Thyroid gland (tissue), 4 donors: ENCODE measurements at places on chromosomes 1 and 21. TPM values are rescaled to one million over a fixed set of nuclear protein-coding genes. Genes with fewer than 3 reads are reported as not detected.

DNA sequence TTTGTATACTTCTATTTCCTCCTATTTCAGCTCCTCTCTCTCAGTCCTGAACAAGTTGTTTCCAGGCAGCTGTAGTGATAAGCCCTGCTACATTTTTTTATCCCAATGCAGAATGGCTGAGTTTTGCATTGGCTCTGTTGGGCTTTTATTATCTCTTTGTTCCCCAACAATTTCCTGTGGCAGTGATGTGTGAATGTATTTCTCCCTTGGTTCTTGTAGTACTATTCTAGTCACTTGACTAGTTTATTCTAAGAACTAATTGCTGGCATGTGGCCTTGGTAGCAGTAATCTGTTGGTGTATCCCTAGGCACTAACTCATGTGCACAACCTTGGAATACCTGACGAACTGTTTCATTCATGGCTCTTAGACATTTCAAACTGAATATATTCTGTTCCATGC lies 60.7 kb downstream of the NFASC start:
- DNase-seq: no peak
- no peak overlapping the region for H3K4me3 ChIP-seq
- H3K36me3 ChIP-seq: no peaks in the 10 kb centered on the region
- H3K4me1 ChIP-seq: no peaks in the 10 kb centered on the region
- no peaks in the 10 kb centered on the region for H3K27me3 ChIP-seq

DNA sequence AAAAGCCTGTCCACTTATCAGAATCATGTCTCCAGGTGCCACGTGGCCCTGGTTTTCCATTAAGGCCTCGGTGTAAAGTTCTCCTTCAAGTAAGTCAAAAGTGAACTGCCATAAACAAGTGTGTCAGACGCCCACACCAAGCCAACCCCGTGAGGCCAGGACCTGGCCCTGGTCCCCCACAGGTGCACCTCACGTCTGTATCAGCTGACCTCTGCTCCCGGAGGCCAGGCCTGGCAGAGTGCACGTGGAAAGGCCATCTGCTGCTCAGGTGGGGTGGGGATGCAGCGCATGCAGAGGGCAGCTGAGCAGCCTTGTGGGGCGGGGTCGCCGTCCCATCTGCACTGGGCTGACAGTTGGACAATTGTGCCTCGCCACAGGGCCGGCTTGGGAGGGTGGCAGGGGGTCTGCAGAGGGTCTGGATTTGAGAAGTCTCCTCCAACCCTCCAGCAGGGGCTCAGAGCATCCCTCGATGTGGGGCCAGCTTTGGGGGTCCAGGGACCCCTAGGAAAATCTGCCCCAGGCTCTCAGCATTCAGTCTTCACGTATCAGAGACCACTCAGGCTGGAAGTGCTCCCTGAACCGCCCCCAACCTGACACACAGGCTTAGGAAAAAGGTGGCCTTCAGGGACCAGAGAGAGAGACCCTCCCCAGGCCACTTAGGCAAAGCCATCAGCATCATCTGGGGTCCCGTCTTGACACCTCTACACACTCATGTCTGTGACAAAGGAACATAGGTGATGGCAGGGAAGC lies 3.0 kb downstream of the SLC19A1 start:
- no peaks in the 10 kb centered on the region for H3K36me3 ChIP-seq
- peaks cover 23% of the 10 kb centered on the region for H3K4me1 ChIP-seq
- no peak overlapping the region for H3K27ac ChIP-seq
- DNase-seq: peak; percentile 1
- no peaks in the 10 kb centered on the region for H3K27me3 ChIP-seq

GRCh38 chr1:42979896-42980800 lies 21.5 kb upstream of the SLC2A1 start:
- H3K4me3 ChIP-seq: no peak overlapping the region
- H3K27me3 ChIP-seq: no peaks in the 10 kb centered on the region
- no peak overlapping the region for H3K27ac ChIP-seq
- no peak for DNase-seq
- H3K36me3 ChIP-seq: no peaks in the 10 kb centered on the region

GRCh38 chr21:41520560-41521442 lies 12.8 kb upstream of the TMPRSS2 start:
- H3K4me3 ChIP-seq: no peak overlapping the region
- no peaks in the 10 kb centered on the region for H3K36me3 ChIP-seq
- DNase-seq: no peak
- H3K27ac ChIP-seq: no peak overlapping the region
- H3K4me1 ChIP-seq: peaks cover 4% of the 10 kb centered on the region

GRCh38 chr1:3917761-3918160 lies 17.7 kb upstream of the C1orf174 start:
- H3K36me3 ChIP-seq: no peaks in the 10 kb centered on the region
- DNase-seq: no peak
- no peak overlapping the region for H3K27ac ChIP-seq
- H3K4me1 ChIP-seq: no peaks in the 10 kb centered on the region

- no peak overlapping the region for H3K4me3 ChIP-seq
- H3K27me3 ChIP-seq: no peaks in the 10 kb centered on the region
- no peak overlapping the region for H3K27ac ChIP-seq
- no peaks in the 10 kb centered on the region for H3K36me3 ChIP-seq
- no peak for DNase-seq
- H3K4me1 ChIP-seq: peaks cover 35% of the 10 kb centered on the region
Measured at GRCh38 chr1:153779781-153780541, 4.8 kb downstream of the SLC27A3 start.

DNA sequence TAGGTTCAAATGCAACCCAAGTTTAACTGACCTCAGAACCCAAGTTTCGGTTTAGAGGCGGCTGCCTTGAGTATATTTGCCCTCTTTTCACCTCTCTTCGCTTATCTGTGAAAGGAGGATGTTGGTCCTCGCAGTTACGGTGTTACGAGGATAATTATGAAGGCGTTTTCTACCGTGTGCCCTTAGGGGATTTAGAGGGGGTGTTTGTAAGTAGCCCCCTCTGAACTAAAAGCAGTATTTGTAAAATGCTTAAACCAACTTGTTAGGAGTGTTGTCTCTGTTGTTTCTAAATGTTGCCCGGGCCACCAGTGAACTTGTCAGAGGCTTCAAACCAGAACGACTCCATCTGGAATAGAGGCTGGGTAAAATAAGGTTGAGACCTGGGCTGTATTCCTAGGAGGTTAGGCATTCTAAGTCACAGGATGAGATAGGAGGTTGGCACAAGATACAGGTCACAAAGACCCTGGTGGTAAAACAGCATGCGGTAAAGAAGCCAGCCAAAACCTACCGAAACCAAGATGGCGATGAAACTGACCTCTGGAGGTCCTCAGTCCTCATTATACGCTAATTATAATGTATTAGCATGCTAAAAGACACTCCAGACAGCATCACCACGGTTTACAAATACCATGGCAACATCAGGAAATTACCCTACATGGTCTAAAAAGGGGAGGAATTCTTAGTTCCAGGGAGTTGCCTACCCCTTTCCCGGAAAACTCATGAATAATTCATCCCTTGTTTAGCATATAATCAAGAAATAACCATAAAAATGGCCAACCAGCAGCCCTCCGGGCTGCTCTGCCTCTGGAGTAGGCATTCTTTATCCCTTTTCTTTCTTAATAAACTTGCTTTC lies 1.0 kb upstream of the PSRC1 start:
- DNase-seq: no peak
- peak overlapping the region; percentile 60 for H3K4me3 ChIP-seq
- peak overlapping the region; percentile 67 for H3K27ac ChIP-seq
- peaks cover 14% of the 10 kb centered on the region for H3K4me1 ChIP-seq
- no peaks in the 10 kb centered on the region for H3K27me3 ChIP-seq

GRCh38 chr1:175131095-175131494 lies 61.5 kb downstream of the KIAA0040 start:
- peaks cover 5% of the 10 kb centered on the region for H3K4me1 ChIP-seq
- no peak overlapping the region for H3K27ac ChIP-seq
- no peak for DNase-seq
- no peak overlapping the region for H3K4me3 ChIP-seq
- no peaks in the 10 kb centered on the region for H3K36me3 ChIP-seq
- no peaks in the 10 kb centered on the region for H3K27me3 ChIP-seq

The PTGS2 gene
- 3.1 TPM for total RNA-seq

The COL18A1 gene
- 264 TPM for total RNA-seq

The KCND3 gene
- 5.3 TPM for total RNA-seq

The SLAMF7 gene
- 0.40 TPM for total RNA-seq

The SLC19A1 gene
- total RNA-seq: 15.5 TPM

The CELF3 gene
- total RNA-seq: not detected

The FCRL1 gene
- not detected for total RNA-seq
